Daoy (cell line): ENCODE measurements at places on chromosomes 11 and 22.

DNA sequence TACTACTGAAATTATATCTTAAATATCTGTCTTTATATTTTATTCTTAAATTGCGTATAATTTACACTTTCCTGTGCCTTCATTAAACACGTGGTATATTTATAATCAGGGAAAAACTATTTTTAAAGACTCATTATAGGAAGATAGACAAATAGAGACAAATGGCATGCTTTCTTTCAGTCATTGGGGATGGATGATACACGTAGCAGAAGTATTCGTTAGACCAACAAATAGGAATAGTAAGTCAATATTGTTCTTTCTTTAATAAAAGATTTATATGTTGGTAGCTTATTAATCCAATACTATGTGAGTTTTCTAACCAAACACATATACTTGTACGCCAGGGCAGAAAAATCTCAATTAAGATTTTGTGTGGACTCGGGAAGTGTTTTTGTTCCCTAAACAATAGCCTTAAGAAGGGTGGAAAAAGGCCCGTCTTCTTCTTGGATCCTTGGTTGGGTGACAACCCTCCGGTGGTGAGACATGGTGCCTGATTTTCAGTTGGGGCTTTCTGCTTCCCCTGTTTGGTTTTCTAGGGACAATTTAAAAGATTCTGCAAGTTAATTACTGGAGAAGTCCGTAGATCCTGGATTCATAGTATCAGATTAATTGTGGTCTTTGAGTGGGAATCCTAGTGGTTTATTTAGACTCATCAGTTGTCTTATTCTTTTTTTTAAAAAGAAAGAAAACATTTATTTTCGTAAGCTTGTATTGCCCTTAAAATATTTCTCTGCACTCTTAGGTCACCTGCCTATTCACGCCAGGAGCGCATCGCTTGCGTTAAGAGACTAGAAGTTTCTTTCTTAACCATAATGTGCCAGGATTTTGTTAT, 83.5 kb upstream of the WNT7B start:
- no peak for DNase-seq

GRCh38 chr11:114163830-114164401, 104.4 kb downstream of the ZBTB16 start:
- no peak for DNase-seq

- DNase-seq: peak; percentile 72
Measured at GRCh38 chr22:36977401-36977861, 41.8 kb downstream of the TST start.

DNA sequence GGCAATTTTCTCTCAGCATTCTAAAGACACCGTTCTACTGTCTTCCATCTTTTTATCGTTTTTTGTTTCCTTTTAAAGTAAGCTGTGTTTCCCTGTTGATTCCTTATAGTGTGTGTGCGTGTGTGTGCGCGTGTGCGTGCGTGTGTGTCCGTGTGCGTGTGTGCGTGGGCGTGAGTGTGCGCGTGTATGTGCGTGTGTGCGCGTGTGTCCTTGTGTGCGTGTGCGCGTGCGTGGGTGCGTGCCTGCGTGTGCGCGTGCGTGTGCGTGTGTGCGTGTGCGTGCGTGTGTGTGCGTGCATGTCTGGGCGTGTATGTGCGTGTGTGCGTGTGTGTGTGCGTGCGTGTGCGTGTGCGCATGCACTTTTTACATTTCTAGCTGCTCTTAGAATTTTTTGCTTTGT, 1033.7 kb downstream of the BRD1 start:
- no peak for DNase-seq

DNA sequence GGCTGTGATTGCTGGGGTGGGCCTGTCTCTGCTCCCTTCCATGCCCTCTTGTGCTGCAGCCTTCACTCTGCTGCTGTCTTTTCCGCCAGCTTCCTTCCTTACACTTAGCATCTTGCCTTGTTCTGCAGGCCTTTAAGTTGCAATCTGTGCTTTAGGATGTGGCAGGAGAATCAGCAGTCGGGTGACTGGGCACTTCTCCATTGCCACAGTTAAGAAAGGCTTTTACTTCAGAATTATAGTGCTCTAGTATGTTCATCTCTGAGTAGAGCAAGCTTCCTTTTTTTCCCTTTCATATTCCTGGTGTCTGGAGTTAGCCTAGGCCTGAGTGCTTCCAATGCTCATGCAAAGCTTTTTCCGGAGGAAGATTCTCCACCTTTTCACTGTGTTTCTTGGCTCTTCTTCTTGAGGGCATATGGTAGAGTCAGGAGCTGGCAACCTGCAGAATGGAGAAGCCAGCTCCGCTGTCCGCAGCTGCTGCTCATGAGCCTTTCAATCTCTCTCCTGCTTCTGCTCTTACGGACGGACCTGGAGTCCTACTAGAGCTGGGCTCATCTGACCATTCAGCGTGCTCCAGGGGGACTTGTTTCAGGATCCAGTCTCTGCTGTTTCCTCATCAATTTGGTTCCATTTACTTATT, 20.2 kb downstream of the PPP6R2 start:
- no peak for DNase-seq

DNA sequence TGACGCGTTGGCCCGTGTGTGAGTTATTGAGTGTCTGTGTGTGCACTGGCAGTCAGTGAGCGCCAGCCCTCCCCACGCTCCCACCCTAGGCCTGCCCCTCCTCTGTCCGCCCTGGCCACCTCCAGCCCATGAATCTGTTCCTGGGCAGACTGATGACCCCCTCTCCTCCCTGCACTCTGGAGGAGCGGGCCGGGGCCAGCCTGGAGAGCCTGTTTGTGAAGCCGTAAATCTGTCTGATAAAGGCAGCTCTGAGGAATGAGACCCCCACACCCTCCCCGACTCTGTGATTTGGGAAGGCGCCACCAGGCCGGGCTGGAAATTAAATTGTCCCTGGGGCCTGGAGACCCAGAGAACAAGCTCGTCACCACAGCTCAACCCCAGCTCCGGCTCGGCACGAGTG, 8.6 kb downstream of the TSSC4 start:
- DNase-seq: no peak

- DNase-seq: peak; percentile 30
Measured at GRCh38 chr22:19879992-19880785, 25.5 kb upstream of the GNB1L start.

DNA sequence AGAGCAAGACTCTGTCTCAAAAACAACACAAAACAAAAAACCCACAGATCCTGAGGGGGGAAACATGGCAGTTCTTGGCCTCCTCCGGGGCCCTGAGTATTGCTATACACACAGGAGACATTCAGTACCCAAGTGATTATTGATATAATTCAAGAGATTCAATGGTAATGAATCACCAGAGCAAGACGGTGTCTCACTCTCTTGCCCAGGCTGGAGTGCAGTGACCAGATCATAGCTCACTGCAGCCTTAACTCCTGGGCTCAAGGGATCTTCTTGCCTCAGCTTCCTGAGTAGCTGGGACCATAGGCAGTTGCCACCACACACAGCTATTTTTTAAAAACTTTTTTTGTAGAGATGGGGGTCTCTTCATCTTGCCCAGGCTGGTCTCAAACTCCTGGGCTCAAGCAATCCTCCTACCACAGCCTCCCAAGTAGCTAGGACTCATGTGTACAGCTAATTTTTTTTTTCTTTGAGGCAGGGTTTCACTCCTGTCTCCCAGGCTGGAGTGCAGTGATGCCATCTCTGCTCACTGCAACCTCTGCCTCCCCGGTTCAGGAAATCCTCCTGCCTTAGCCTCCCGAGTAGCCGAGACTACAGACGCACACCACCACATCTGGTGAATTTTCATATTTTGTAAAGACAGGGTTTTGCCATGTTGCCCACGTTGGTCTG, 21.8 kb upstream of the PIK3C2A start:
- no peak for DNase-seq
